Stimulated activated CD4-positive, alpha-beta T cell treated with anti-CD3 and anti-CD28 coated beads, Interleukin-15, amount 100 ng/mL, for 1 hour (primary cell): ENCODE measurements at places on chromosomes 5 and 9.

GRCh38 chr5:4868140-4868735, 271.9 kb upstream of the ADAMTS16 start:
- no peak for DNase-seq

DNA sequence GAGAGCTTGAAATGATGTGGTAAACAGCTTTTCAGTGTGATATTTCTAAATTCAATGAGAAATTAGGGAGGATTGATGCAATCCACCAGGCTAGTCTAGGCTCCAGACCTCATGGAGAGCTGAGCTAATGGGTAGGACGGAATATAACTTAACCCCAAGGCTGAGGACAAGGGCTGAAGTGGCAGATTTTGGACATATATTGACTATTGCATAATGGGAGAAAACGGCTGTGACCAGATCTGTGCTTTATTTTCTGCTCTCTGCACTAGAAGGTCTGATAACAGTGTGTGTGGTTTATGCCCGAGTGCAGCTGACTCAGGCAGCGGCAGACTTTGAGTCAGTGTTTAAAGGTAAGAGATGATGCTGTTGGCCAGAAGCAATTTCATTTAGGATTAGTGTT, 70.6 kb downstream of the ACTBL2 start:
- no peak for DNase-seq

- DNase-seq, result no peak
Observed at GRCh38 chr5:87899721-87900131, 368.9 kb downstream of the TMEM161B start.

DNA sequence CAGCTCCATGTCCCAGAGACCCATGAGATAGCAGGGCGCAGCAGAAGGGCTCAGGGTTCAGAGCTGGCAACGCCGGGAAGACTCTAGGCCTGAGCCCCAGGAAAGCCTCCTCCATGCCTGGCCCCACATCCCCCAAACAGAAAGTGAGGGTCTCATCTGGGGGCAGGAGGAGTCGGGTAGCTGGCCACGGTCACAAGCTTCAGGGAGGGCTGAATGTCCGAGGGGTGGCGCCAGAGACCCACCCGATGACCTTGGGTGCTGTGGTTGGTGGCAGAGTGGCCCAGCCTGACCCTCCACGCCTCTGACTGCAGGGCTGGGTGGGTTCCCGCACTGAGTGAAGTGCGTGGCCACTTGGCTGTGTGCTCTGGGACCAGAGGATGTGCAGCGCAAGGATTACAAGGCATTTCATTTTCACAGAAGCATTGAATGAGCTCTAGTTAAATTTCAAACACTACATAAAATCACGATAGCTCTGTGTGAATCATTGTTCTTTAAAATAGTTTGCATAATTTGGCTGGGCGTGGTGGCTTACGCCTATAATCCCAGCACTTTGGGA, 3.0 kb downstream of the C8G start:
- no peak for DNase-seq

GRCh38 chr9:3931996-3932906, 367.6 kb downstream of the GLIS3 start:
- DNase-seq, result no peak

DNA sequence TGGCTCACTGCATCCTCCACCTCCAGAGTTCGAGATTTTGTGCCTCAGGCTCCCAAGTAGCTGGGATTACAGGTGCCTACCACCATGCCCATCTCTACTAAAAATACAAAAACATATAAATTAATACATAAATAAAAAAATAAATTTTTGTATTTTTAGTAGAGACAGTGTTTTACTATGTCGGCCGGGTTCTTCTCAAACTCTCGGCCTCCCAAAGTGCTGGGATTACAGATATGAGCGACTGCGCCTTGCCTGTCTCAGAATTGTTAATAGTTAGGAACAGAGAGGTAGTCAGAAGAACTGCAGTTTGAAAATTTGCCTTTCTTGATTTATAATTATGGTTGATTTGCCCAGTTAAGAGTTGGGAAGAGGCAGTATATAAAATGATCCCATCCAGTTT, 2.8 kb downstream of the ATP6V1G1 start:
- DNase-seq, result no peak

DNA sequence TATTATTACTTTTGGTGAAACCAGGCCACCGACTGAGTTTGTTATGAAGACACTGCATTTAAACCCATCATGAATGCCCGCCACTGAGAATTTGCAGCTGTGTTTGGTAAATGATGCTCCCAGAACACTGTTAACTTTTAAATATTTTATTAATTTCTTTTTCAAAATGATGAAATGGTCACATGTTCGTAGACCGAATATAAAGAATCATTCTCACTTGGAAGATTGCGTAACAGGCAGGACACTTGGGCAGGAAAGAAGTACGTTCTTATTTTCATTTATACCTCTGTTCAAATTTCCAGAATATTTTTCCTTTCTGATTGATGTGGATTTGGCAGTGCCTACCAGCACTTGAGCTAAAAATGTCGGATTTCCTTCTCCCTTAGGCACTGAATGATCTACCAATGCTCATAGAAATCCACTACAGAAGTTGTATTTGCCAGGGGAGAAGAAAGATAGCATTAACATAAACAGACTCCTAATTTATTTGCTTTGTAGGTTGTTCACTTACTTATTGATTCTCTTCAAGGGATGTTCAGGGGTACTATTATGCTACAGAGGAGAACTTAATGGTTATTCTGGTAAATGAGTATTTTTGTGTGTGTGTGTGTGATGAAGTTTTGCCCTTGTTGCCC, 13.8 kb downstream of the CYFIP2 start:
- no peak for DNase-seq

DNA sequence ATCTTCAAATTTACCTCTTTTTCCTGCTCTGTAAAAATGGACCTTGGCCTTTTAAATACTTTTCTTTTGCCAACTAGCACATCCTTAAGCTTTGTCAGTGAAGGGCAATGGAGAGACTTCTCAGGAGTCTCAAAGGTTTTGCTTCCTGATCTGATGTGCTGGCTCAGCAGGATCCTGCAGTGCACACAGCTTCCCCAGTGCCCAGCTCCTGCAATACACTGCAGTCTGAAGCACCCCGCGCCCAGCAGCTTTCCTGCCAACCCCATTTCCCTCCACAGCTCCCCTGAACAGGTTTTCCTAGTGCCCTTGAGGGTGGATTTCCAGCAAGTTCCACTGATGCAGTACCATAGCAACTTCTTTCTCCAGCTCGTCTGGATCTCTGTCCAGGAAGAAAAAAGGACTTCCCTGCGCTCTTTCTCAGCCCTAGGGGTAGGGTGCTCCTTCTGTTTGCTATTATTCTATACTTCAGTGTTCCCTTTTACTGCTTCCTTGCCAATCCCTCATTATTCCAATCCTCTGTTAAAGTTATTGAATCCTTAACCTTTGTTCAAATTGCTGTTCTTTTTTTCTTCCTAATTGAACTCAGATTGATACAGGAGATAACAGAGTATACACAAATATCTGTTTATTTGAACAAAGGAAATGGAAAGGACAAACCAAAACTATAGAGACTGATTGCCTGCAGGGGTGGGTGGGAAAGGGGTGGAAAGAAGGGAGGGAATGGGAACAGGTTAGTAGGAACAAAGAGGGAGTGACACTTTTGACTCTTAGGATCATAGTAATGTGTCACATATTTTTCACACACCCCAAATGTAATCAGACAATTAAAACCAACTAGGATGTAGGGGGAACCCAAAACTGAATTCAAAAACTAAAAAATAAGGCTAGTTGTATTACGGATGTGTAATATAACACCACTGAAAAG, 8.5 kb downstream of the SNAPC3 start:
- DNase-seq, result no peak

- DNase-seq, result no peak
Observed at GRCh38 chr5:35029333-35029732, 18.4 kb downstream of the AGXT2 start.

GRCh38 chr5:78795757-78796156, 147.2 kb upstream of the LHFPL2 start:
- no peak for DNase-seq

DNA sequence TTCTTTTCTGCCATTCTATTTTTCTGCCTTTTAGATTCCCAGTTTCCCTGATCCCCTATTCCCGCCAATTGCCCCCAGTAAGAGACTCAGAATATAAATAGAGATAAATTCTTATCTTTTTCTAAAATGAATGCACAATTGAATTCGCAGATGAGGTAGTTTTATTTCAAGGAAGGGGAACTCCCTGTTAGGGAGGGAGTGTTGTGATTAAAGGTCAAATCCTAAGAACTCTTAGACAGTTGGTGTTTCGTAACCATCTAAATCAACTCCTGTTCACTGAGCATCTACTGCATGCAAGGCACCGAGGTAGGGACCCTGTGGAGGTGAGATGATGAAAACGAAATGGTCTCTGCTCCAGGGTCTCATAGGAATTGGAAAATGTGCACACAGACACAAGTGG, 7.7 kb upstream of the MAP3K1 start:
- no peak for DNase-seq

DNA sequence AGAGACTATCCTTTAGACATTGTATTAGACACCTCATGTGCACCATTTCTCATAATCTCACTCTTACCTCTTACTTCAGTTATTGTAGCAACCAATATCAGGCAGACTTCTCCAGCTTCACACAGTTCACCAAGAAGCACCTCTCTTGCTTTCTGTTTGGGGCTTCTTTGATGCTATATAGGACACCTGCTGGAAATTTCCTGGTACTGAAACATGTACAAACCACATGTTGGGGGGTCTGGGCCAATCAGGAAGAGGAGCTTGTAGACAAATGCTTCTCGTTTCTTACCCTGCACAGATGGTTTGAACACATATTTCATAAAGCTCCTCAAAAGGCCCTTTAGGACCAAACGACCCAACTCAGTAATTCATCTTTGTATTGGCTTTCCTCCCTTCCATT, 212.1 kb downstream of the IZUMO3 start:
- DNase-seq, result no peak

DNA sequence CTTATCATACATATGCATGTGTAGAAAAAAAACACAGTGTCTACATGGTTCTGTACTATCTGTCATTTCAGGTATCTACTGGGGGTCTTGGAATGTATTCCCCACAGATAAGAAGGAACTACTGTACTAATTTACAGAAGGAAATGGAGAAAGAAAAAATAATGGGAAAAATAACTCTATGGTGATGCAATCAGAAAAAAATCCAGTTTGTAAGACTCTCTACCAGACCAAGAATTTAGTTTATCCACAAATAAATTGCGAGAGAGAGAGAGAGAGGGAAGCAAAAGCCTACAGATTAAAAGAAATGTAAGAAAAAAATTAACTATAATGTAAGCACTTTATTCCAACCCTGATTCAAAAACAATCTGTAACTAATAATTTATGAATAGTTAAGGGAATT, 708.6 kb upstream of the ZNF608 start:
- DNase-seq, result no peak

DNA sequence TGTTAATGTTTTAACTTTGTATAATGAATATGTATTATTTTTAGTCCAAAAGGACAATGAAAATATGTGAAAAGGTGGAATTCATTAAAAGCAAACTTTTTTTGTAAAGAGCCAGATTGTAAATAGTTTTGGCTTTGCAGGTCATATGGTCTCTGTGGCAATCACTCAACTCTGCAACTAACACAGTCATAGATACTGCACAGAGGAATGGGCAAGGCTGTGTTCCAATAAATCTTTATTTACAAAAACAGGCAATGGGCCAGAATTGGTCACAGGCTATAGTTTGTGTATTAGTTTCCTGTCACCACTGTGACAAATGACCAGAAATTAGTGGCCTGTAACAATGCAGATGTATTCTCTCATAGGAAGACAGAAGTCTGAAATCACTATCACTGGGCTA, 125.4 kb upstream of the PTCH1 start:
- no peak for DNase-seq

DNA sequence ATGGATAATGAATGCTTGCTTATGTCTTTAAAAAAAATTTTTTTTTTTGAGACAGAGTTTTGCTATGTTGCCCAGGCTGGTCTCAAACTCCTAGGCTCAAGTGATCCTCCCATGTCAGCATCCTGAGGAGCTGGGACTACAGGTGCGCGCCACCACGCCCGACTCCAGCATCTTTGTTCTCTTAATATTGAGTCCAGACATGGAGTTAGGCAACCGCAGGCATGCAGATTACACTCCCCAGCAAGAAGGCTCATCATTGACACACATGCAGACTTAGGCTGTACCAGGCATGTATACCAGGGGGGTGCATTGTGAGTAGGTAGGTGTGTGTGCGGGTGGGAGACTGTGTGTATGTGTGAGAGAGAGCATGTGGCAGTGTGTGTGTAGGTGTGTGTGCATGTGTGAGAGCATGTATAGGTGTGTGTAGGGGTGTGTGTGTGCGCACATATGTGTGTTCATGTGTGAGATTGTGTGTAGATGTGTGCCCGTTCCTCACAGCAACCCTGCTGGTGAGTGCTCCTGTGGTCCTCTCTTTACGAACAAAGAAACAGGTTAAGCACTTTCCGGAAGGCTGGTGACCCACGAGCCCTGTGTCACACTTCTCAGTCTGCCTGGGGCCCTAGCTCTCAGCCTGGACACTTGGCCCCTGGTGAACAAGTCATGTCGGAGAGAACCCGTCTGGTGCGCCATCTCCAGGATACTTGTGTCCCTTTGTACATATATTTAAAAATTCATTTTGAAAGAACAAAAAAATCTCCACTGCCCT, 6.2 kb downstream of the OBP2B start:
- DNase-seq, result no peak

GRCh38 chr9:109238655-109239054, 71.6 kb upstream of the FRRS1L start:
- DNase-seq, result no peak

- DNase-seq, result no peak
Observed at GRCh38 chr5:6859951-6860638, 146.9 kb downstream of the TENT4A start.

DNA sequence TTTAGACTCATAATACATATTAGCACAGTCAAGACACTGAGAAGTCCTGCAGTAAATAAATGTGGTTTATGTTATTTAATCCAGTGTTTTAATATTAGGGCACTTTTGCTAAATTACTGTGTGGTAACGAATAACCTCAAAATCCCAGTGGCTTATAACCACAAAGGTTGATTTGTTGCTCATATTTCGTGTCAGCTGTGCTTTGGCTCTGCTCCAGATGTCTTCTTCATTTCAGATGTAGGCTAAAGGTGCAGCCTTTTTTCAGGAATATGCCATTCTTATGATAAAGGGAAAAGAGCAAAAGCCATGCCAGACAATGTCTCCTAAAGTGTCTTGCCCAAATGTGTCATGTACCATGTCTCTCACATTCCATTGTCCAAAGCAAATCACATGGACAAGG, 144.8 kb downstream of the BRINP1 start:
- DNase-seq, result no peak

- DNase-seq, result no peak
Observed at GRCh38 chr5:103260951-103261350, 2.4 kb downstream of the MACIR start.
